NCI-H2107 (cell line): ENCODE measurements at places on chromosomes 16 and 17.

- DNase-seq = peak; percentile 2
These were observed 373.0 kb upstream of the DYNLRB2 start for GRCh38 chr16:80167657-80168390.

GRCh38 chr17:42142371-42142896 lies 12.4 kb downstream of the RAB5C start:
- DNase-seq = peak; percentile 26

DNA sequence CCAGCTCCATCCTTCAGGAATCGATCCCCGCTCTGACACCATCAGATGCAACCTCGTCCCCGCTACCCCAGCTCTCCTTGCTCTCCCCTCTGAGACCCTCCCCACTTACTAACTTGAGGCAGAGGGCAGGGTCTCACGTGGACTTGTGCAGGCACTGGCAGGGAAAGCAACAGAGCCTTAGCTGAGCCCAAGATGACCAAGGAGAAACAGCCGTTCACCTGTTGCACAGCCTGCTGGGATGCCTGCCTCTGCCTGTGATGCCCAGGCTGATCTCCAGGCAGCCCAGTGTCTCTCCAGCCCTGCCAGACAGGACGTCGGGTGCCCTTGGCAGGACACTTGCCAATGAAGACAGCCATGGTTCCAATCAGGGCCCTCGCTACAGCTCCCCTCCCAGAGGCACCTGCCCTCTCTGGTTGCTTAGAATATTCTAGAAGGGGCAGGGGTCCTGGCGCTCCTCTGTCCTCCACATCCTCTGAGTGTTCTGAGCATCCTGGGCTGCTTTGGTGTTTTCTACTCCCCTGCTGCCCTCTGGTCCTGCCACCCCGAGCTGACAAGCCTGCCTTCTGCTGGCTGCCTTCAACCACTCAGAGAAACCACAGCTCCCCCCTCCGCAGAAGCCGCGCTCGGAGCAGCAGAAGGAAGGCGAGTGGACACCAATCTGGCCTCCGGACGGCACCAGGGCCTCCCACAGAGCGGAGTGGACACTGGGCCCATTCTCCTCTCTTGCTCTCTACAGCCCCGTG lies 6.7 kb downstream of the CEP295NL start:
- DNase-seq = no peak

- no peak for DNase-seq
These were observed 10.3 kb downstream of the NT5M start for GRCh38 chr17:17313350-17313991.

GRCh38 chr16:85036236-85037049 lies 8.8 kb downstream of the KIAA0513 start:
- no peak for DNase-seq

DNA sequence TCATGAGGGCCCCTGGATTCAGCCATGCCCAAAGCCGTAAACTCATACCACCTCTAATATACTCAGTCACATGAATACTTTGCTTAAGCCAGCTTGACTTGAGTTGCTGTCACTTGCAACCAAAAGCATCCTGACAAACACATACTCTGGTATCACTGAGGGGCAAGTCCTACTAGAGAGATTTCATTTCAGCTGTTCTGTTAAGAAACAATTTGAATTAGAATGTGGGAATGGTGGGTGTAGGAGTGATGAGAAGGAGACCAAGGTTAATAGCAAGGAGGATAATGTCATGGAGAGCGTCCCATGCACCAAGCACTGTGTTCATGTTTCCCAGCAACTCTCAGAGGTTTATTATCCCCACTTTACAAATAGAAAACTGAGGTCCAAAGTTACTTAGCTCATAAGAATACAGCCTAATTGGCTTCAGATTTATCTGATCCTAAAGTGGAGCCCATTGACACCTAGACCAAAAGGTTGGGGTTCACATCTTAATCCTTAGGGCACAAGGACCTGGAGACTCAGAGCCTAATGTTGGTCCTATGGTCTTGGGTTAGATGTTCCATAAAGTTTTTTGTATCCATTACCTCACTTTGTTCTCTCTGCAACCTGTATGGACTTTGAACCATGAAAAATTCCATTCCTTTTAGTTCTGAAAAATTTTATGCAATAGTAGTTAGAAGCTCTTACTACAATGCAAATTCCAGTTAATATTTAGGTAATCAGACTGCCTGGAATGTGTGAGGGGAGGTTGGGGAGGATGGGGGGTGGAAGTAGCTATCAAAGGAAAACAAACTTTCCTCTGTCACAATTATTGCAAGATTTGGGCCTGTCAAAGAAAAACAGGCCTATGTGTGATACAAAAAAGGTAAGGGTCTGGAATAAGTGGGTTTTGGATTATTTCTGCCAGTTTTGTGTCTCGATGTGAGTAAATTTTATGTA lies 105.9 kb downstream of the IRX3 start:
- no peak for DNase-seq

DNA sequence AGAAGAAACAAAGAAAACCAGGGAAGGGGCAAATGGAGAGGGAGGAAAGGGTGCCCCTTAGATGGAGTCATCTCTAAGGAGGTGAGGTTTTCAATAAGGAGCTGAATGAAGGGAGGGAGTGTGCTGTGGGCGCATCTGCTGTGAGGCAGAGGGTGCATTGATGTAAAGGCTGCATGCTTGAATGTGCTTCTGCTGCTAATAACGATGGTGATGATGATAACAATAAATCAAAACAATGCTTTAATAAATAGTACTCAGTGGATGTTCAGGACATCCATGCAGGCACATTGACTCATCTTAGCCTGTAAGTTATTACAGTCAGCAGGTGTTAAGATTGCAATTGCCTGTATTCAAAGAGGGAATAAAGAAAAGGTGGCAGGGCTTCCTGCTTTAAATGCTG lies 87.8 kb downstream of the SHISA6 start:
- no peak for DNase-seq

- no peak for DNase-seq
These were observed 17.6 kb downstream of the ZSWIM7 start for GRCh38 chr17:15981646-15982580.

- no peak for DNase-seq
These were observed 230.7 kb downstream of the HS3ST4 start for GRCh38 chr16:25922438-25922837.

DNA sequence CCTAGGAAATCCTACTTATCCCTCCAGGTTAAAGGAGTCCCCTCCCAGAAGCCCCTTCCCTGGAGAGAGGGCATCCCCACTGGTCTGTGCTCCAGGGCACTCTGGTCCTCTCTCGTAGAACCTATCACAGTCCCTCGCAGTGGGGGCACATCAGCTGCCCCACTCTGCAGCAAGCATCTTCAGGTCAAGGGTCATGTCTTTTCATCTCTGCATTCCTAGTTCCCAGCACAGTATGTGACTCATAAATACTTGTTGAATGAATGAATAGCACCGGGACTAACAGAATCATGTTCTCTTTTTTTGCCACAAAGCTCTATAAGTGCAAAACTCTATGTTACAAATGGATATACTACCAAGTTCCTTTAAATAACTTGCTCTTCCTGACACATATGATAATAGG lies 36.0 kb downstream of the RNF157 start:
- no peak for DNase-seq

DNA sequence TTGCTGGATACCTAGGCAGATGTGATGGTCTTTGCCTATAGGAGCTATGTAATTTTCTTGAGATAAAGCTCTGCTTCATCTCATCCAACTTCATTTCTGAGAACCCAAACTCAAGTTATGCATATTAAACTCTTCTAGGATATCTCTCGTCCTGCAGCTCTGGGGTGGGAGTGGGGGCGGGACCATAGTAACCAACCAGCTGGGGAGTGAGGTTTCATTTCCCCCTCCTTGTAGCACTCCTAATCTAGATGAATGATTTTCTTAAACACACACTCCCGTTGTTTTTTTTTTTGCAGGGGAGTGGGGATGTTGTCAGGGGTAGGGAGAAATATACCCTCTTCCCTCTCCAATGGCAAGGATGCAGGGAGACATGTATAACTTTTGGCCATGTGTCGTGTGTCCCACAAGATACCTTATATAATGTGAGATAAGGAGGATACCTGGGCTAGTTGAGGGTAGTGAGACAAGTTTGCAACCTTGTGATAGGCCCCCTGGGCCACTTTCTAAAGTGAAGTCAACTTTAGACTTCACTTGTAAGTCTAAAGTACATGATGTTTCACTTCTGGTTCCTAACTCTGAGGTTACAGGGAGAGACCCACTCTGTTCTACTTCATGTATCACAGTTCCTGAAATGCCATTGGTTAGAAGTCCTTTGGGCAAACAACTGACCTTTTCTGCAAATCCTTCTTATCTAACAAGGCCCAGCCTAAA lies 10.5 kb upstream of the HEATR6 start:
- no peak for DNase-seq

DNA sequence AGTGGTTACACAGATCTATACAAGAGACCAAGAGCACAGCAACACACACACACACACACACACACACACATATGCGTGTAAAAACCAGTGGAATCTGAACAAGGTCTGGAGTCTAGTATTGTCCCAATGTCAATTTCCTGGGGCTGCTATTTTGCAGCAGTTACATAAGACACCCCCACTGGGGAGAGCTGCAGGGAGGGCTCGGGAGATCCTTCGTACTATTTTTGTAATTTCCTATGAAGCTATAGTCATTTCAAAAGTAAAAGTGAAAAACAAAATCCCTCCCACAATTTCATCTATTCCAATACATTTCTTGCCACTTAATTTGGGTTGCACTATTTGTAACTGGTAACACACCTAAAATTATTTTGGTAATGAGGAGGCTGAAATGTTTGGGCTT lies 68.5 kb downstream of the C16orf95 start:
- DNase-seq = no peak

DNA sequence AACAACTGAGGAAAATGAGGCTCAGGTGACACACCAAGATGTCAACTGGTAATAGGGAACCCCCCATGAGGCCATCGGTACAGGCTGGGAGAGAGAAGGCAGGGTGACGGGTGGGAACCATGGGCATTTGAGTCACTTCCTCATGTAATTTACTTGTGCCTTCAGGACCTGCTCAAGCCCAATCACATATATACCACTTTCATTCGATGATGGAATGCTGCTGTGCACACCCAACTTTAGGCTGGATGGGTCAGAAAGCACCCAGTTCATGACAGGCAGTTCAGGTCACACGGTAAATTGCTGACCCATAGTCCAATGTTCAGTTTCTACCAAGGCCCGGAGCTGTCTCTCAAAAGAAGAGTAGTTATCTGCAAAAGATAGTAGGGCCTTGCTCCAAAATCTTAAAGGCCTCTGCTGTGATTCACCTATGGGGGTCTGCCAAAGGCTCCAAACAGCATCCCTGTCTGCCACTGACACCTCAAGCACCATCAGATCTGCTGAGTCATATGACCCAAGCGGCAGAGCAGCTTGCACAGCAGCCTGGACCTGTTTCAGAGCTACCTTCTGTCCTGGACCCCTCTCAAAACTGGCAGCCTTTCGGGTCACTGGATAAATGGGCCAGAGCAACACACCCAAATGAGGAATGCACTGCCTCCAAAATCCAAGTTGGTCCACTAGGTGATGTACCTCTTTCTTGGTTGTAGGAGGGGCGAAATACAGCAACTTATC lies 24.7 kb downstream of the ZZEF1 start:
- DNase-seq = no peak

GRCh38 chr16:25626172-25626571 lies 65.6 kb upstream of the HS3ST4 start:
- DNase-seq = no peak

- peak; percentile 51 for DNase-seq
These were observed 772 bp downstream of the CHD3 start for GRCh38 chr17:7889166-7889955.

GRCh38 chr17:30503558-30503957 lies 26.4 kb downstream of the GOSR1 start:
- no peak for DNase-seq

DNA sequence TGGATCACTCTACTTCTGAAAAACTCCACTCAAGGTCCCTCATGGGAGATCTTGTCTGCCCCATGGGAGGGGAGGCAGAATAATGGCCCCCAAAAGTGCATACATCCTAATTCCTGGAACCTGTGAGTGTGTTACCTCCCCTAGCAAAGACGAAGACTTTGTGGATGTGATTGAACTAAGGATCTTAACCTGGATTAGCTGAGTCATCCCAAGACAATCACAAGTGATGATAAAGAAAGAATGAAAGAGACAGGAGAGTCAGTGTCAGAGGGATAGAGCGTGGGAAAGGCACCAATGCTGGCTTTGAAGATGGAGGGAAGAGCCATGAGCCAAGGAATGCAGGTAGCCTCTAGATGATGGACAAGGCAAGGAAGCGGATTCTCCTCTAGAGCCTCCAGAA lies 374.7 kb upstream of the DYNLRB2 start:
- DNase-seq = no peak

DNA sequence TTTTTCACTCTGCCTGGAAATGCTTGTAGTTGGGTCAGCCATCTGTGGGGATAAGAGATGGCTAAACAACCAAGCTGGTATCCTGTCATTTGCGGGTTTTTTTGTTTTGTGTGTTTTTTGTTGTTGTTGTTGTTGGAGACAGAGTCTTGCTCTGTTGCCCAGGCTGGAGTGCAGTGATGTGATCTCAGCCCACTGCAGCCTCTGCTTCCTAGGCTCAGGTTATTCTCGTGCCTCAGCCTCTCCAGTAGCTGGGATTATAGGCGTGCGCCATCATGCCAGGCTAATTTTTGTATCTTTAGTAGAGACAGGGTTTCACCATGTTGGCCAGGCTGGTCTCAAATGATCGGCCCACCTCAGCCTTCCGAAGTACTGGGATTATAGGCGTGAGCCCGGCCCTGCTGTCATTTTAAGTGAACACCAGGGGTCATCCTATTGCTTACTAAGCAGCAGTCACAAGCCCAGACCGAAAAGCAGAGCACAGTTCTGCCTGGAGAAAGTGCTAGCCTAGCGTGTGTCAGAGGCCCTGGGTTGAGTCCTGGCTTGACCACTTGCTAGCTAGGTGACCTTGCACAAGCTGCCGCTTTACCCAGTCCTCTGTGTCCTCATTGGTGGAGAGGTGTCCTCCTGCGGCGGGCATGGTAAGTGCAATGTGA lies 4.6 kb downstream of the SMCR8 start:
- no peak for DNase-seq
